ENCODE measurements at places on chromosomes 1 and 21.

GRCh38 chr1:1026599-1027413 is 6.9 kb downstream of the AGRN start:
- DNase-seq = no peak

GRCh38 chr1:77465139-77465538 is 183.3 kb downstream of the AK5 start:
- no peak for DNase-seq

DNA sequence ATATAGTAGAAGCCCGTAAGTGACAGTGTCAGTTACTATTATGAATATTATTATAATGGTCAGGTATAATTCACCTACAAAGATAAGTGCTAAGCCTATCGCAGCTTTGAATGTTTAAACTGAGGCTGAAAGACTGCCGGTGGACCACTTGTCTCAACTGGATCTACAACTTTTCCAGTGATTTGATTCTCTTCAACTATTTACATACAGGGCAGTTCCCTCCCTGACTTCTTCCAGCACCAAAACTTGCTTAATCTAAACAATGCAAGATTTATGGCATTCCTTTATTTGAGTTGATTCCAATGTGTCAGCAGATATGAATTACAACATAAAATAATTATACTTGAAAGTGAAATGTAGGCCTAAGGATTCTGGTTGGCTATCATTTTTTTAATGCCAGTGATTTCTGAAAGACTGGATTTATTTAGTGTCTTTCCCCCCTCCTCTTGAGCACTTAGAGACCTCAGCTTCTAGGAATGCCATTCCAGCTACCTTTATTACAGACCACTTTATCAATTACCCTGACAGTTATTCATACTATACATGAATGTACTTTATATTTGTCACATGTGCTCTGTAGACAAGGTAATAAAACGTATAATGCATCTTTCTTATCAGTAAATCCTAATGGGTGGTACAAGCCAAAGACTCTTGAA is 153.3 kb upstream of the C8B start:
- no peak for DNase-seq

- no peak for DNase-seq
Measured at GRCh38 chr1:32757213-32757895, 54.8 kb upstream of the SYNC start.

DNA sequence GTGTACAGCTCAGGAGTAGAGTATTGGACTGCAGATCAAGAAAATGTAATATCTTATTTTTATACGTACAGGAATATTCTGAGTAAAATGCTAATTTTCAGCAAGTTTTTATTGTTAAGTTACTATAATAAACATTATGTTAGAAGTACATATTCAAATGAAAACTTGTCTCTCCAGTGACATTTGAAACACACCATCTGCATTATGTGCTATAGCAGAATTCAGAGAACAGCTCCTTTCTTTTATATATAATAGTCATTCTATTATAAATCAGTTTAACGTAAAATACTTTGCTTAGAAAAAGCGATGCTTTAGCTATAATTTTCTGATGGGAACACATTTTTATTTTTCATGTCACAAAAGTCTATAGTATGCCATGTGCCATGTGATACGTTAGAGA is 249.0 kb downstream of the PTPRC start:
- no peak for DNase-seq

DNA sequence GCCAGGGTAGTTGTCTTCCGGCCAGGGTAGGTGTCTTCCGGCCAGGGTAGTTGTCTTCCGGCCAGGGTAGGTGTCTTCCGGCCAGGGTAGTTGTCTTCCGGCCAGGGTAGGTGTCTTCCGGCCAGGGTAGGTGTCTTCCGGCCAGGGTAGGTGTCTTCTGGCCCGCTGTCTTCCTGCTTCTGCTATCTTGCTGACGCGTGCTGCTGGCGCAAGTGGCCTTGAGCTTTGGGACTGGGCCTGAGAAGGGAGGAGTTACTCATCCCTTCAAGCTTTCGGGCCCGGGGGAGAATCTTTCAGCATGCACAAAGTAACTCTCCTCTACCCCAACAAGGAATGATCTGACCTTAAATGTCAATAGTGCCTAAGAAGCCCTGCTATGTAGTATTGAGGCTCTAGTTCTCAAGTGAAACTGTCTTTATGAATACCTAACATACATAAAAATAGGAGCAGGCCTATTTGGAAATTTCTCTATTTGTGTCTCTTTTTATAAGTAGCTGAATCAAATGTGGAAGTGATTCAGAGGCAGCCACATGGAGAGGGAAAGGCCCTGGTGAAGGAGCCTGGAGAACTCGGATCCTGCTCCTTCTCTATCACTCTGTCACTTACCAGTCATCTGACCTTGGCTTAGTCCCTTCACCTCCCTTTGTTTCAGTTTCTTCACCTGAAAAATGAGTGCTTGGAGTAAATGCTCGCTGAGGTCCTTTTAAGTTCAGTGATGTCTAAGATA is 65.6 kb downstream of the RGL1 start:
- DNase-seq = peak; percentile 74

GRCh38 chr21:26784974-26785373 is 60.2 kb downstream of the ADAMTS1 start:
- DNase-seq = no peak

DNA sequence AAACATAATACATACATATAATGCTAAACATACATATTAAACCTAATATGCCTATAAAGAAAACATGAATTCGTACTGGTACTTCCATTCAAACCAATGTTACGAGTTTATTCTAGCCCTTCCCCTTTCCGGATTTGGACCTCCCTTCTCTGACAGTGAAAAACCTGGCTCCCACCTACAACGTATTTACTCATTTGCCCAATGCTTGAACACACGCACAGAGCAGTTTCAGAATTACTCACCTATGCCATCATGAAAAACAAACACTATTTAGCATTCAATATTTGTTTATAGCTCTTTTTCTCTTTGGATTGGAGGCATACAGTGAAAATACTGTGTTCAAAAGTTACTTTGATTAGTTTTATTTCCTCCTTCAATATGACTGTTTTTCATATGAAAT is 204.4 kb downstream of the LMX1A start:
- no peak for DNase-seq

DNA sequence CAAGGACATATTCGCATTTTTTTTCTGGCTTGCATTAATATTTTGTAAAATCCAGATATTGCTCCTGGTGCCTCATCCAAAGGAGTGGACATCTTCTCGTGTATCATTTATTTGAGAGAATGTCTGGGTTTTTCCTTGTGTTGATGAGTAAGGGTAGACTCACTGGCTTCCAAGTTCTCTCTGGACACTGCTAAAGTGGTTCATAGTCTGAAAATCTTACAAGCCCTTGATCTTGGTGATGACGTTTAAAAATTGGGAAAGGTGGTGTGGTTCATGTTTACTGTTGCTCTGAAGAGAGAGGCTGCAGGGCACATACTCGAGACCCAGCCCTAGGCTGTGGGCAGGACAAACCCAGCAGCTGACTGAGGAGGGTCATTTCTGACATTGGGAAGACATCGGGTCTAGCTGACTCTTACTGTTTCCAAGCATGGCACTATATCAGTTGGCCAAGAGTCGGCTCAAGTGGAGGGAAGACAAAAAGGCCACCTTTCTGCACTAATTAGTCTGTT is 296.2 kb downstream of the LMX1A start:
- DNase-seq = no peak

DNA sequence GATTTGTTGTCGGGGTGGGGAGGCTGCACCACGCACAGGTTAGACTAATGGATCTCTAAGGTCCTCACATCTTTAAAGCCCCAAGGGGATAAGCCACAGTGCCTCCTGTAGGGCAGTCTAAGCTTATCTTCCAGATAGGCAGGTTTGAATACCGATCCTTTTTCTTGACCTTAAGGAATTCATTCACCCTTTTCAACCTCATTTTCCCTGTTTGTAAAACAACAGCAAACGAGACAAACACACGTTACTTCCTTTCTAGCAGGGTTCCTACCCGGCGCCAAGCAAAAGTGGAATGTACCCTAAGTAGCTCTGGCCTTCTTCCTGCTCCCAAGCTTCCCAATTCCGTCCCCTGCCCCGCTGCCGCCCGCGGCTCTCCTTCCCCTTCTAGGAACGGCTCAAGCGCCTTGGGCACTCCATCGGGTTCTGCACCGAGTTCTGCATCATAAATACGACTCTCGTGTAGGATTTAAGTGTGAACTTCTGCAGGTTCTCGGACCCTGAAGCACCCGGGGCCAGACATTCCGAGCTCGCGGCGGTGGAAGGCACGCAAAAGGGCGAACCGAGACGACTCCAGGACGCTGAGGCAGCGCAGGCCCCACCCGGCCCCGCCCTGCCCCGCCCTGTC is 548 bp upstream of the CDC20 start:
- DNase-seq = no peak

DNA sequence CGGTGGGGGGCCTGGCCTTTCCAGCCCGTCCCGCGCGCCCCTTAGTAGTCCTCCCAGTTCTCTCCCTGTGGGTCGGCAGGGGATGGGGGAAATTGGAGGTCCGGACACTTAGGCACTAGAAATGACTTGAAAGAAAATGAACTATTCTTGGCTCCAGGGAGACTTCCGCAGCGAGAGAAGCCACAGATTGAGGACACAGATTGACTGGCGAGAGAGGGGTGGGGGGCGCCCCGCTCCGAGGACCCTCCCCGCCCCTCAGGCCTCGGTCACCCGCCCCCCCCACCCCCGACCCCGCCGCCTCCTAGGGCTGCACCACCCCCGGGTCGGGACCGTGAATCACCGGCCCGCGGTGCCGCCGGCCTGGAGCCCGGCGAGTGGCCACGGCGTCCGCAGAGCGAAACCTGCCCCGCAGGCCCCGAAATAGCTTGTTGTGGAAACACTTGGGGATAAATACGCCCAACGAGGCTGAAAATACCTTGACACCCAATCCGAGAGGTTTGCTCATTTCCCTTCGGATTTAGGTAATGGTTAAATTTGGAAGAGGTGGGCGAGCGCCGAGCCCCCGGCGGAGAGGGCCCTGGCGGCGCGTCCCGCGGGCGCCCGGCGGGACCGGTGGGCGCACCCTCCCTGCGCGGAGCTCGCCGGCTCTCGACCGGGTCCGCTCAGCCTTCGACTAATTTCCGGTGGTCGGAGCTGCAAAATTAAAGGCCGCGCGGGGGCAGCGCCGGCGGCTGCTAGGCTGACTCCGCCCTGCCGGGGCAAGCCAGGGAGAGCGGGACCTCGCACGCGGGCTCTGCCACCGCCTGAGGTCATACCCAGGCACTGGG is at the start of gene GFI1:
Gene GFI1 (minus strand): TSS at position 675 of the 827 bp plus-strand sequence. CDS start 3,438 bp downstream, outside the sequence.
- DNase-seq = peak; percentile 58

GRCh38 chr21:28177124-28177523 is 815.6 kb downstream of the LTN1 start:
- no peak for DNase-seq

DNA sequence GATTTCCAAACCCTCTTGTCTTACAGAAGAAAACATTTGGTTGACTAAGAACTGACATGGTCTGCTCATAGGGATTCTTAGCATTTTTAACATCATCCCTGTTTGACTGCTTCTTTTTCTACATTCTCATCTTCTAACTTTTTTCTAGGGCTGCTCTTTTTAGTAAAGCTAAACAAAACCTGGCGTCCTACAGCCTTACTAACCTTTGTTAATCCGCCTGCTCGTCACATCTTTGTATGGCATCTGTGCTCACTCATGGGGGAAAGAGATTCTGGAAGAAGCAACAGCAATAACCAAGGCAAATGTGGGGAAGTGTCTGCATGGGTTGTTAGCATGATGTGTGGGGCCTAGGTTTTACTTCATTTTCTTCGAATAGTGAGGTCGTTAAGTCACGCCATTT is 92.0 kb downstream of the KIF1B start:
- DNase-seq = no peak

DNA sequence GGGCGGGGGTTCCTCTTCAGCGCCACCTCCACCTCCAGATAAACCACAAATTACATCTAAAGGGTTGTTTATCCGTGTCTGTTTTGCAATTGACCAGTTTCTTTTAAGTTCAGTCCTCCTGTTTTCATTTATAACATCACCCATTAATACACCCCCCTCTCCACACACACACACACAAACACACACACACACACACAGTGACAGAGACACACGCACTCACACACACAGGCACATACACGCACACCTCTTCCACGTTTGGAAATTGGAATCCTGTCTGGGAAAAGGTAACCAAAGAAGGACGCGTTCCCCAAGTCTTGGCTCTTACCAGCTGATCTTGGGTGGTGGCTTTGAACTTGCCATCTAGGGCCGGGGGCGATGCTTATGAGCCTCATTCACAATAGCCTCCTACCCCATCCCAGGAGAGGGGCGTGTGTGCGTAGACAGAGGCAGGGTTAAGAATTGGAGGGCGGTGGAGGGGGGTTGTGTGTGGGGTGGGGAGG is 442 bp upstream of the CSMD2 start:
- DNase-seq = no peak

- DNase-seq = no peak
Measured at GRCh38 chr1:109661391-109661790, 5.5 kb downstream of the GSTM4 start.

DNA sequence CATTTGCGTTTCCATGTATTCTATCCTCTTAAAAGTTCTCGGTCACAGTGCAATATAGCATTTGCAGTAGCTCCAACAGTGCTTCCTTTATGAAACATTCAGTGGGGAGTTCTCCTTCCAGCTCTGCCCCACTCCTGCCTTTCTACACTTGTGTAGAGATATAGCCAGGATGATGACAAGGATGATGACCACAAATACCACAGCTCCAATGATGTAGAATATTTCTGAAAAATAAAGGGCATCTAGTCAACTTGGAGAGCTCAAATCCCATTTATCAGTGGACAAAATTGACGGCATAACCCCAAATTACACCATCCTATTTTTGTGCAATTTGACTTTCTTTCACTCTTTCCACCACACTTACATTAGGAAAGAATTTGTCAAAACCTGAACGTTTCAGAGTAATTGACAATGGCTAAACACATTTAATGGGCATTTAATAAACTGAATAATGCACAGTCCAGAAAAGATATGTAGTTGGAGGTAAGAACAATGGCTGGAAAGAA is 11.1 kb downstream of the F3 start:
- no peak for DNase-seq

DNA sequence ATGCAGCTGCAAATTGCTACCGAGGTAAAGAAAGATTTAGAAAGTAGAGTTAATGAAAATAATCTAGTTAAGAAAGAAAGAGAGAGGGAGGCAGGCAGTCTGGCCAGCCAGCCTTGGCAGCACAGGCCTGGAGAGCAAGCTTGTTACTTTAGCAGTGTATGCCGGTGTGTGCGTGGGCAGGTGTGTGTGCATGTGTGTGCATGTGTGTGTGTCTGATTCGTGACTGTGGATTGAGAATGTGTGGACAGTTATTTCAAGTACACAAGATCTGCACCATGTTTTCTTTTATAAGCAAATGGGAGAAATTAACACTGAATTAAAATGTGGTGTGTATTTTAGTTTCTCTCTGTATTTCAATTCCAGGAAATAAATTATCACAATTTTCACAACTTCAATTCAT is 211.6 kb downstream of the DSCAM start:
- no peak for DNase-seq

GRCh38 chr1:89624314-89624713 is 8.6 kb upstream of the LRRC8C start:
- no peak for DNase-seq

Measured in left ventricle myocardium superior (tissue), 1 donor.